ENCODE measurements at places on chromosomes 16 and 17. TPM values are rescaled to one million over a fixed set of nuclear protein-coding genes. Genes with fewer than 3 reads are reported as not detected.

DNA sequence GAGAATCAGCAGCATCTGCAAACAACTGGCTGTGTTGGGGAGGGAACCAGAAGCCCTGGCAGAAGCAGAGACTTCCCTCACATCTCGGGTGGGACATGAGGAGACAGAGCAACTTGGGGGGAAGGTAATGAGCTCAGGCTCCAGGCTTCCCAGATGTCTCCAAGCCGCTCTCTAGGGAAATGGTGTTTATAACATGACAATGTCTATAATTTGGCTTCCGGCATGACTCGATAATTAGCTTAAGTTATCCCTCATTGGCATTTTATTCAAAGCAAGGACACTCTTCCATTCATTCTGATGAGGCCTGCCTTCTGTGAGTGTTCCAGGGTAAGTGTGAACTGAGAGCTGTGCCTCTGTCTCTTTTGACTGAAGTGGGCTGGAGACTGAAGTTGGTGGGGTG, 14.7 kb upstream of the MLLT6 start:
- no peak overlapping the region for H3K27ac ChIP-seq
- DNase-seq, result no peak
- no peaks in the 10 kb centered on the region for H3K27me3 ChIP-seq
- H3K4me1 ChIP-seq, result 0 out of 2 replicates have a peak, but pooled peaks cover 10% of the 10 kb centered on the region
- no peaks in the 10 kb centered on the region for H3K36me3 ChIP-seq
- H3K4me3 ChIP-seq, result no peak overlapping the region

GRCh38 chr16:87057951-87058560, 259.1 kb downstream of the C16orf95 start:
- no peak overlapping the region for H3K4me3 ChIP-seq
- no peaks in the 10 kb centered on the region for H3K36me3 ChIP-seq
- peaks cover 84% of the 10 kb centered on the region for H3K27me3 ChIP-seq
- no peaks in the 10 kb centered on the region for H3K4me1 ChIP-seq

GRCh38 chr17:81578038-81578441, 25.9 kb upstream of the FAAP100 start:
- DNase-seq, result peak; percentile 40
- H3K27ac ChIP-seq, result peak overlapping the region; percentile 64
- H3K27me3 ChIP-seq, result no peaks in the 10 kb centered on the region
- peaks cover 33% of the 10 kb centered on the region for H3K4me1 ChIP-seq
- H3K4me3 ChIP-seq, result no peak overlapping the region

The HIGD1B gene
- total RNA-seq, result not detected

- H3K4me1 ChIP-seq, result no peaks in the 10 kb centered on the region
- no peak overlapping the region for H3K27ac ChIP-seq
- H3K36me3 ChIP-seq, result no peaks in the 10 kb centered on the region
Measured at GRCh38 chr17:32388613-32389459, 38.9 kb downstream of the ZNF207 start.

The MMP2 gene
- 1.6 TPM for total RNA-seq

DNA sequence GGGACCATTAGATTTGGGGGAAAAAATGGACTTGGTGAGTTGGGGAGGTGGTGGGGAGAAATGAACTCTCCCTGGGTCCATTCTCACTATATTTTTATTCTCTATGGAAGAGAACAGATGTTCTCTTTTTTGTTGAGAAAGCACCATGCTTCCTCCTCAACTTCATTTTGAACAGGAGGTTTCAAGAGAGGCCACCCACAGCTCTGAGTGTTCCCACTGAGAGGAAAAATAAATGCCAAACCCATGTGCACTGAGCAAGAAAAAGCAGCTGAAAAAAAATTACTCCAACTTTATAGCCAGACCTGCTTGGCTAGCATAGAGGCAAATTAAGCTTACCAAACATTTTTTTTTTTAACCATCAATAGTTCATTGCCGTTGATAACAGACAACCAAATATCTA, 883.6 kb downstream of the KCNJ2 start:
- H3K4me1 ChIP-seq, result peaks cover 12% of the 10 kb centered on the region
- no peak for DNase-seq
- H3K27ac ChIP-seq, result no peak overlapping the region
- no peak overlapping the region for H3K4me3 ChIP-seq
- H3K27me3 ChIP-seq, result no peaks in the 10 kb centered on the region

The SRCAP gene
- 92.0 TPM for total RNA-seq

- no peak for DNase-seq
- no peak overlapping the region for H3K27ac ChIP-seq
- no peaks in the 10 kb centered on the region for H3K27me3 ChIP-seq
- no peak overlapping the region for H3K4me3 ChIP-seq
- no peaks in the 10 kb centered on the region for H3K36me3 ChIP-seq
- peaks cover 20% of the 10 kb centered on the region for H3K4me1 ChIP-seq
Measured at GRCh38 chr16:4395055-4395726, 21.2 kb downstream of the CORO7 start.

Data from PC-9 (cell line).